ENCODE measurements at places on chromosomes 6 and 20.

- DNase-seq: no peak
These were observed 163.1 kb upstream of the THEMIS start for GRCh38 chr6:128063850-128064539.

DNA sequence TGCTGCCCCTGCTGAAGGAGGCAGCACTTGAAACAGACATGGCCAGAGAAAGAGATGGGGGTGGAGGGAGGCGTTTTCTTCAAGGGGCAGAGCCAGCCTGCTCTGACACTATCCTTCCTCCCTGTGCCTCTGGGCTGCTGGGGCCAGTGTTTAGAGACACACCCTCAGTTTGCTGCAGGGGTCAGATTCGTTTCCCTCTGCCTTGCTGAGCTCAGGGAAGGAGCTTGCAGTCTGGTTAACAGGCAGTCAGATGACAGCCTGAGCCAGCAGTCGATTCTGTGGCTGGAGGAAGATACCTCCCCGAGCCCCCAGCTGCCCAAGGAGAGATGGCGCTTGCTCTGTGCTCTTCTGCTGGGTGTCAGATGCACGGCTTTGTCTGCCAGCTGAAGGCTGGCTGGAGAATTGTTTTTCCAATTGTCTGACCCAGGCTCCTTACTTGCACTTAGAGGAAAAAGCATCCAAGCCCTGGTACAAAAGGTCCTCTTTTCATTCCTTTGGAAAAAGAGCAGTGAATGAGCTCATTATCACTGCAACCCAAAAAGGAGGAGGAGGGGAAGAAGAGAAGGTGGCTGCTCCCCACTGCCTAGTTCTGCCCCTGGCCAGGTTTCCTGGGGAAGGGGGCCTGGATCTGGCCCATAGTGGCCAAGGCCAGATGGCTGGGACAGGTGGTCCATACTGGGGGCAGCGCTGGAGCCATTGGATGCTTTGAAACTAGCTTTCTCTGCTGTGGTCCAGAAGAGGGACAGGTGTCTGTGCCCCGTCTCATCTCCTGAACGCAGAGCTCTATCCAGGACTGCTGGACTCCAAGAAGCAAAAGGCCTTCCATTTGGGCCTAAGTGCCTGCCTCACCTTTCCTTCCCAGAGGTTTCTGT, 88.2 kb downstream of the TCP11 start:
- DNase-seq: no peak

- no peak for DNase-seq
These were observed 233.0 kb upstream of the RAB32 start for GRCh38 chr6:146310628-146311027.

- no peak for DNase-seq
These were observed 153.0 kb downstream of the SOBP start for GRCh38 chr6:107642861-107643328.

DNA sequence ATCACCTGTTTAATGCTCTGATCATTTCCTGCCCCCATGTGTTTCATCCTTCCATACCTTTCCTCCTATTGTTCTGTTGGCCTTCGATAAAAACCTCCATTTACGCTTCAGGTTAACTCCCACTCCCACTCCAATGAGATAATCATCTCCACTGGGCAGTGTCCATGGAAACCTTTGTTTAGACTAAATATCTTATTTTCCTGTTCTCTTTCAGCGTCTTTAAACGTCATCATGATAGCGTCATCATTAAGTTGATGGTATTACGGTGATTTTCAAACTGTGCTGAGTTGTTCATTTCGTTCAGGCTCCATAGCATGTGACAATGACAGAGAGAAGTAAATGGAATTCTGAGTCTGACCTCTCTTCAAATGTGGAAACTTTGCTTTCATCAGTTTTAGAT, 970.5 kb upstream of the SLC35B3 start:
- DNase-seq: no peak

DNA sequence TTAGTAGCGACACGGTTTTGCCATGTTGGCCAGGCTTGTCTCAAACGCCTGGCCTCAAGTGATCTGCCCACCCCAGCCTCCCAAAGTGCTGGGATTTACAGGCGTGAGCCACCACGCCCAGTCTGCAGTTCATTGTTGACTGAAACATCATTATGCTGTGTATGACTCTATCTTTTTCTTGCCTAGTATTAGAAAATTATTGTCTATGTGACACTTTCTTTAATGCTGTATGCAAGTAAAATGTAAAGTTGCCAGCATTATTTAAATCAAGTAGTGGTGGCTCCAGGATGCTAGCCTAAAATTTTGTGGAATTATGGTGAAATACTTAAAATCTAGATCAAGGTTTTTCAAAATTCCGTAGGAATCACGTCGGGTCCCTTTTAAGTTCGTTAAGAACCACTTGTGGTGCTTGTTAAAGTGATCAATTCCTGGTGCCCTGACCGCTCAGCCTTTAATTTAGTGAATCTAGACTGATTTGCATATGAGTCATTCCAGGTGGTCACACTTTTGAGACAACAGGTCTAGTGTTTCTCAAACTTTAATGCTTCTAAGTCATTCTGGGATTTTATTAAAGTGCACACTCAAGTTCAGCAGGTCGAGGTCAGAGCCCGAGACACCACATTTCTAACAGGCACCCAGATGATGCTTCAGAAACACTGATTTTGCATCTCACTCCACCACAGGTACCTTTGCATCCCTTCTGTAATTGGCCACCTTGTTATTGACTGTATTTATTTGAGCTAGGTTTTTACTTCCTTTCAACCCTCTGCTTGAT, 132.6 kb upstream of the MTHFD1L start:
- no peak for DNase-seq

GRCh38 chr20:38092915-38093314, 59.4 kb downstream of the RPRD1B start:
- no peak for DNase-seq

- DNase-seq: no peak
These were observed 39.9 kb upstream of the FRMD1 start for GRCh38 chr6:168118935-168119334.

GRCh38 chr6:160256445-160256844, 2.2 kb downstream of the SLC22A2 start:
- no peak for DNase-seq

DNA sequence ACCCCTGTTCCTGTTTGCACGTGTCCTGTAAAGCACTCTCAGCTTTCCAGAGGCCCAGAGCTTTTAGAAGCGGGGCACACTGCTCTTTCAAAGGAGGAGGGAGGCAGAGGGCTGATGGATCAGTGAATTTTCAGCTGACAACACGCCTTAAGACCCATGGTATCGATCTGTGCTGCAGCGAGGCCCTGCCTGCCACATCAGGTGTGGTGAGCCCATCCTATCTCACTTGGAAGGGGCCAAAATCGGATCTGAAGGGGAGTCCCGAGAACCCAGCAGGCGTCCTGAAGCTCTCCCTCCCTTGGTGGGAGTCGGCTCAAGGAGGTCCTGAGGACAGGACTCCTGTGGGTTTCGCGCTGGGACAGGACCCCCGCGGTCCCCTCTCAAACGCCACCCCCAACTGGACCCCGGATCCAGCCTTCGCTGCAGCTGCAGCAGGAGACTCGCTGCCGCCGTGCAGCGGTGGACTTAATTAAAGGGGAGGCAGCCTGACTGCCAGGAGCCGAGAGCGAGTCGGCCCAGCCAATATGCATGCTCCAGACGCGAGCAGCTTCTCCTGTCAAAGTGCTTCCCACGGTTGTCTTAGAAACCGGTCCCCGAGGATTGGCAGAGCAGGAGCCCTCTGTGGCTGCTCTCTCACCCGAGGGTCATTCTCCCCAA, 580.0 kb upstream of the ZNF337 start:
- no peak for DNase-seq

DNA sequence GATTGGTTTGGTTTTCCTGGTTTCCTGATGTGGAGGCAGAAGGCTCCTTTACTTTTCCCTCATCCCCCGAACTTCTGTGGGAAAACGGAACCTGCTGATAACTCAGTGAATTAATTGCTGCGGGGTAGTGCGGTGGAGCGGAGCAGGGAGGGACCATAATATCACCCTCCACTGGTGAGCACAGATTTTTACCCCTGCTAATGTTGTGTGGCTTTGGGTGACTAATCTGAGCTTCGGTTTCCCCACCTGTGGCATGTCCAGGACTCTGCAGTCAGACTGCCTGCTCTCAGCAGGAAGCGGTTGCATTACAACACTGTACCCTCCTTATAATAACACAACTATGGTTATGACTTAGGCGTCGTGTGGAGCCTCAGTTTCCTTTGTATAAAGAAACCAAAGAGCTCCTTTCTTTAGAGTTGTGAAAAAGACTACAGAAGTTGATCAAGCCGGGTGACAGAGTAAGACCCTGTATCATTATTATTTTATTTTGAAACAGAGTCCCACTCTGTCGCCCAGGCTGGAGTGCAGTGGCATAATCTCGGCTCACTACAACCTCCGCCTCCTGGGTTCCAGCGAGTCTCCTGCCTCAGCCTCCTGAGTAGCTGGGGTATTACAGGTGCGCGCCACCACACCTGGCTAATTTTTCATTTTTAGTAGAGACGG, 2.2 kb upstream of the ID1 start:
- DNase-seq: no peak

GRCh38 chr6:52552278-52552643, 24.6 kb downstream of the TRAM2 start:
- DNase-seq: no peak

- no peak for DNase-seq
These were observed 4.0 kb downstream of the PKIG start for GRCh38 chr20:44586289-44586911.

GRCh38 chr6:45666846-45667245, 289.1 kb upstream of the SUPT3H start:
- DNase-seq: no peak

- DNase-seq: no peak
These were observed 293.5 kb downstream of the CENPW start for GRCh38 chr6:126633373-126633772.

DNA sequence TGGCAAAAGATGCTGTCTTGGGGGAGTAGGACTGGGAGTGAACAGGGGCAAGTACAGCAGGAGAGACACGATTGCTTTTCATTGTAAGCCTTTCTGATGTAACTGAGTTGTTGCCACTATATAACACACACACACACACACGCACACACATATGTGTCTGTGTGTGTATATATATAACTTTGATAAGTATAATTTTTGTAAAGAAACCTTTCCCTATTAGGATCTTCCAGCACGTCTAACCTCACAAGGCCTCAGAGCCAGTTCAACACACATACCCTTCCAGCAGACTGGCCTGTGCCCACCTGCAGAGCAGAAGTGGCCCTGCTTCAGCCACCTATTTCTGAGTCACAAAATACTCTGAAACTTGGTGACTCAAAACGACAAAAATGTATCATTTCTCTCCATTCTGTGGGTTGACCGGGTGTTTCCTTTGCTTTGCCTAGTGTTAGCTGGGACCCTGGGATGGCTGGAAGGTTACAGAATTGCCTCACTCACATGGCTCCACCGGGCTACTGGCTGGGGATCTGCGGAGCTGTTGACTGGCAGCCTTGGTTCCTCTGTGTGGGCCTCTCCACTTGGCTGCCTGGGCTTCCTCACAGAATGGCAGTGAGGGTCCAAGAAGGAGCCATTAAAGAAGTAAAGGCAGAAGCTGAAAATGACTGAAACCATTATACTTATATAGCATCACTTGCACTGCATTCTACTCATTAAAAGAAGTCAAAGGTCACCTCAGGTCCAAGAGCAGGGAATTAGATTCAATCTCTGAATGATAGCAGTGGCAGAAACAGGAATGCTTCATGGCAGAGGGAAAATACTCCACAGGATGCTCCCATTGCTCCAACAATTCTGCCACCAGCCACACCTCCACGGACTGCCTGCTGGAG, 126.4 kb downstream of the BANF2 start:
- DNase-seq: no peak

GRCh38 chr20:20150241-20150640, 97.9 kb downstream of the CFAP61 start:
- DNase-seq: no peak

DNA sequence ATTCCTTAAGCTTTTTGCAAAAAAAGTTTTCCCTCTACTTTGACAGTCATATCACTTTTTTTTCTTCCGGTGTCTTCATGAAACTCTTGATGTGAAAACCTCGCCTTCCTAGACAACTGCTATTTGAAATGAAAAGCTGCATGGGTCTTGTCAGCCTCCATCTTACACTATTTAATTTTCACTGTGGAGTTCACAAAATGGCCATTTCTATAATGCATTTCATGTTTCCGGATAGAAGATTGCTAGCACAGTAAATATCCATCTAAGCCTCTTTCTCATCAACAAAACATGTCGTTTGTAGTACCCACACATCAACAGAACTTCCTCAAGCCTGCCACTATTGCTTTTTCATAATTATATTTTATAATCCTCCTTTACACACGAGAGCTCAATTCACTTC, 204.9 kb upstream of the ID4 start:
- DNase-seq: no peak

GRCh38 chr6:146985111-146985510, 219.1 kb upstream of the STXBP5 start:
- no peak for DNase-seq

DNA sequence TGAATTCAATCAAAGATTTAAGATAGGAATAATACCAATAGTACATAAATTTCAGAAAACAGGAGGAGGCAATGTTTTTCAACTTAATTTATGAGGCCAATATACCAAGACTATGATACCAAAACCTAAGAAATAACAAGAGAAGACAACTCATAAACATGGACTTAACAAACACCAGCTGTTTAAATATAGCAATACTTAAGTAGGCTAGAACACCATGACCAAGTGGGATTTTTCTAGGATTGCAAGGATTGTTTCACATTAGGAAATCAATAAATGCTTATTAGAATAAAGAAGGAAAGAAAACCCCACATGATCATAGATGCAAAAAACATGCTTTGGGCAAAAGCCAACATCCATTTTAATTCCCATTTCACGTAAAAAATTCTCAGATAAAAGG, 355.1 kb downstream of the EPM2A start:
- no peak for DNase-seq

- no peak for DNase-seq
These were observed 9.5 kb upstream of the PAQR8 start for GRCh38 chr6:52352239-52353018.

DNA sequence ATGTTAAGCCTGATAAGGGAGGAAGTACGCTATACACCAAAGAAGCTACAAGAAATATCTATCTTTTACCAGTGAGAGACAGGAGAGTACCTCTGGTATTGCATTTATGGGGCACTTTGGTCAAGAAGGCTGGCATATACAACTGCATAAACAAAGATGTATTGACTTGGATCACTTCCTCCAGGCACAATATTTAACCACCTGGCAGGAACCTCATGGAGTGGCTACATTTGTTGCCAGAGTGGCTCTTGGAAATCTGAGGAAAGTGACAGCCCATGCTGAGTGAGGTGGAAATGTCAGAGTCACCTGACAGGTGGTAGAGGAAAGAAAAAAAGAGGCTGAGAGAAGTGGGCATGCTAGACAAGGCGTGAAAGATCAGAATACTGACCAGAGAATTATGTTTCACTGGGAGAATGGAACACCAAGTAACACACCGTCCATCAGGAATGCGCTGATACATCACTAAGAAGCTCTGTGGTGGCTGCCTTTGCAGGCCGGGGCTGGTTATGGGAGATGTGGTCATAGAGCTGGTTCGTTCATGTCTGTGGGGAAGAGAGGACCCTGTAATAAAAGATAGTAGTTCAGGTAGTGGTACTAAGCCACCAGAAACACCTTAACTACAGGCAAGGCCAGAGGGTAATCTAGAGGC, 61.4 kb upstream of the UFL1 start:
- no peak for DNase-seq

GRCh38 chr6:12363651-12364381, 73.7 kb downstream of the EDN1 start:
- DNase-seq: no peak

- DNase-seq: no peak
These were observed 33.5 kb downstream of the NEDD9 start for GRCh38 chr6:11198663-11199603.

GRCh38 chr6:106356378-106356777, 4.1 kb upstream of the CRYBG1 start:
- no peak for DNase-seq

All from activated CD8-positive, alpha-beta memory T cell treated with anti-CD3 and anti-CD28 coated beads for 1 hour (primary cell).